ENCODE measurements at places on chromosomes 7 and 10.
A peak's percentile ranks its signal among the peaks of the same experiment; 100 is the strongest.

DNA sequence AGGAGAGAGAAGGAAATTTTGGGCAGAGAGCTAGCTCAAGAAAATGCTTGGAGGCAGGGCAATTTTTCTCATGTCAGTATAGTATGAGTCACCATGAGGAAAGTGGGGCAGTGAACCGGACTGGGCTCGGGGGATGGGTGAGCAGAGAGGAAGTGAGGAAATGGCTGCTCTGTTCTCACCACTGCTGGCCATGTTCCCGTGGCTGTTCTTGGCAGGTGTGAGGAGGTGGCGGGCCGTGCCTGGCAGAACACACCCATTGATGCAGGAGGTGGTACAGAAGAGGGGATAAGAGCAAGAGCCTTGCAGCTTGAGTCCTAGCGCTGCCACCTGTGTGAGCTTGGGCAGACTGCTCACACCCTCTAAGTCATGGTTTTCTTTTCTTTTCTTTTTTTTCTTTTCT lies 304.4 kb upstream of the LYZL1 start:
- peak; percentile 34 for ATAC-seq

DNA sequence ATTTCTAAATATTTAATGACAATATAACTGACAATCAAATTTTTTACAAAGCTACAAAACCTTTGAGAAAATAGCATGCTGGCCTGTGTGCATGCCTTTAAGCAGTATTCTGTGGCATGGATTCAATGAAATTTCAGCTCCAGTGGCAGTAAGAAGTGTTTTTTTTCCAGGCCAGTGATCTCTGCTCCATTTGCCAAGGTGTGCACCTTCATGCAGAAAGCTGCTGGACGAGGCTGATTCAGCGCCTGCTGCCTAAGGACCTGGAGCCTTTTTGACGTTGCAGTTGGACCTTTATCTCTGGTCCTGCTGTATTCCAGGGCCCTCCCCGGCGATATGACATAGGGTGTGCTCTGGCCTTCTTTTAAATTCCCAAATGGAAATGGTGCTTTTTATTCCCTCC lies 26.6 kb downstream of the VWC2 start:
- no peak for ATAC-seq

- no peak for ATAC-seq
Measured at GRCh38 chr10:11209830-11210181, 192.1 kb downstream of the CELF2 start.

DNA sequence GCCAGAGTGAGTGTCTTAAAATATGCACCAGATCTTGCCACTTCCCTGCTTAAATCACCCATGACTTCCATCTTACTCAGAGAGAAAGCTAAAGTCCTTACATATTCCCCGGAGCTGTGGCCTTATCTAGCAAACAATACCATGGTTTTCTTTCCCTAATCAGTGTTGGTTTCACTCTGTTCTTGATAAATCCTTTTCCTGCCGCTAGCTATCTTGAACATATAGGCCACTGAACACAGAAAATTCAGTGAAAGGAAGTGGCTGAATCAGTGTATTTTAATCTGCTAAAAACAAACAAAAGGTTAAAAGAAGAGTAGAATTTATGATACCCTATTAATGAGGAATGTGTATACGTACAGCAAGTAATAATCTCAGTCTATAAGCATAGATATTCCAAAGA lies 42.0 kb upstream of the JAZF1 start:
- ATAC-seq, result no peak

DNA sequence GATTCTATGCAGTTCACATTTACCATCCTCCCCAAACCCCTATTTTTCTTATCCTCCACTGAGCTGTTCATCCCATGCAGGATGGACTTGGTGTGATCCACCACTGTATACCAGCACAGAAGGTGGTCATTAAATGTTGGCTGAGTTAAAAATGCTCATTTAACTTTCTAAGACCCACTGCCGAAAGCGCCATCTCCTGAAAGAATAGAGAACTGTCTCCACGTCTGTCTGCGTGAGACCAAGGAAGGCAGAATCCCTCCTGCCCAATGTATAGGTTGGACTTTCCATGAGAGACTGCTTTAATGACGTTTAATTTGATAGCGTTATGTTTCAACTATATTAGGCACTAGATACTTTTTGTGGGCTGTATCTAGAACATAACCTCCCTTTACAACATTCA lies 124.3 kb downstream of the GPAM start:
- ATAC-seq, result no peak

DNA sequence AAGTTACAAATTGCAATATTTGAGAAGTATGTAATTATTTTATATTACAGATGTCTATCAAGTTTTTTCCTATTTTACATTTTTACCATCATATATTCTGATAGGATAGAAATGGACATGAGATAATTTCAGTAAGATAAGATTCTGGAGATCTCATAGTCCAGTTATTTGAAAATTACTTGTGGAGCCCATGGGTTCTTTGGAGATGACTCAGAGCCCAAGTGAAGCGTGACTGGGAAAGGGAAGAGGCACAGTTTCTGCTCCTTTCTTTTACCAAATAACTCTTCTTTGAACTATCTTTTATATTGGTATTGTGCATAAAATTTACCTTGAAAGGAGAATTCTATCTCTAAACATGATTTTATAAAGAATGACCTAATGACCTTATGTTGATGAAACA lies 2.4 kb downstream of the CD36 start:
- no peak for ATAC-seq

DNA sequence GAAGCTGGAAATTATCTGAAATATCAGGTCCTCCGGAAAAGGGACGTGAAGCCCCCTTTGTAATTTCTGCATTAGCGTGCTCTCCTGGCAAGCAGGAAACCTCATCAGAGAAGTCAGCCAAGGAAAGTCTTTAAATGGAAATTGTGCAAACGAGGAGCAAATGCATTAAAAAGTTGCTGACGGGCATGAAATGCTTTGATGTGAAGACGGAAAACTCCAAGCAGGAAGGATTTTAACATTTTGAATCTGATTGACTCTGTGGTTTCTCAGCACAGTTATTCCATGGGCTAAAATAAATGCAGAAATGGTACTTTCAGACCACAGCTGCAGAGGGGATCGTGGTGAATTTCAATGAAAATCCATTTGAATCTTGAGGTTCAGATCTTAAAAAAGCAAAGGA lies 167.8 kb downstream of the AHR start:
- no peak for ATAC-seq

DNA sequence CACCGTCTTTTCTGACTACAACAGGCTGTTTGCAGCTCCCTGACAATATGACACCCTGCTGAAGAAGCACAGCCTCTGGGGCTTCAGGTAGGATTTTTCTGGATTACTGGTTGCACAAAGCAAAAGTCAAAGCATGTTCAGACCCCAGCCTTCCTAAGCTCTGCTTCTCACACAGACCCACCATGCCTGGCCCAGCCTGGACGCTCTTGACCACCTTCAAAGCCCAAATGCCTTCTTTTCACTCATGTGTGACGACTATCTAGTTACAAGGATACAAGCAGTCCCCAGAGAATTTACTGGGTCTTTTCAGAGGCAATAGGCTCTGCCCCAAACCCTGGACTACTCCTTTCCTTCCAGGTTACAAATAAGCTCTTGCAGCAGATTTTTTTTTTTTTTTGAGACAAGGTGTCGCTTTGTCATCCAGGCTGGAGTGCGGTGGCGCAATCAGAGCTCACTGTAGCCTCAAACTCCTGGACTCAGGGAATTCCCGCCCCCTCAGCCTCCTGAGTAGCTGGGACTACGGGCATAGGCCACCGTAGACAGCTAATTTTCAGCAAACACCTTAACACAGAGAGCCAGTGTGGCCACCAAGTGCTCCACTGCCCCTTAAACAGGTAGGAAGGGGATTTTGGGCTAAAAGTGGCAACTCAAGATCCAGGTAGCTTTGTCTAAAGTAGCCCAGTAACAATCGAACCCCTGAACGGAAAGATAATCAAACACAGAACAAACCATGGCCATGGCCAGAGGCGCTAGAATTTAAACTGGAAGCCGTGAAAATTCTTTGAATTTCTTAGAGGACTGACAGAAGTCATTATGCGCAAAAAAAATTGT lies 16.2 kb downstream of the SVIL start:
- ATAC-seq, result no peak
